T follicular helper cell (primary cell): ENCODE measurements at places on chromosomes 3 and 15.

DNA sequence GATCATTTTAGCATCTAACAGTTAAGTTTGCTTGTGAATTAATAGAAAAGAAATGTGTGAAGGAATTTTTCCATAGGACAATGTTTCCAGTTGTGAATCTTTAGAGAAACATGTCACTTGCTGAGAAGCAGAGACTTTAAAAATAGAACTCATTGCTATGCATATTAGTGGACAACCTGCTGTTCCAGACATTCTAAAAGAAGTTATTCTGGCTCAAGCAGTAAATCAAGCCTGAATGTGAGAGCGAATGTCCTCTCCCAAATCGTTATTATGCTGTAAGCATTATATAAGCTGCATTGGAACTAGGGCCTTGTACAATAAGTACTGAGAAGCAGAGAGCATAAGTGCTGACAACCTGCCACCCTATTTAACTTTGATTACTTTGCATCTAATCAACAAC, 990.9 kb downstream of the PLOD2 start:
- DNase-seq, result no peak

- no peak for DNase-seq
These were observed 1.0 kb downstream of the TAMM41 start for GRCh38 chr3:11845651-11846050.

DNA sequence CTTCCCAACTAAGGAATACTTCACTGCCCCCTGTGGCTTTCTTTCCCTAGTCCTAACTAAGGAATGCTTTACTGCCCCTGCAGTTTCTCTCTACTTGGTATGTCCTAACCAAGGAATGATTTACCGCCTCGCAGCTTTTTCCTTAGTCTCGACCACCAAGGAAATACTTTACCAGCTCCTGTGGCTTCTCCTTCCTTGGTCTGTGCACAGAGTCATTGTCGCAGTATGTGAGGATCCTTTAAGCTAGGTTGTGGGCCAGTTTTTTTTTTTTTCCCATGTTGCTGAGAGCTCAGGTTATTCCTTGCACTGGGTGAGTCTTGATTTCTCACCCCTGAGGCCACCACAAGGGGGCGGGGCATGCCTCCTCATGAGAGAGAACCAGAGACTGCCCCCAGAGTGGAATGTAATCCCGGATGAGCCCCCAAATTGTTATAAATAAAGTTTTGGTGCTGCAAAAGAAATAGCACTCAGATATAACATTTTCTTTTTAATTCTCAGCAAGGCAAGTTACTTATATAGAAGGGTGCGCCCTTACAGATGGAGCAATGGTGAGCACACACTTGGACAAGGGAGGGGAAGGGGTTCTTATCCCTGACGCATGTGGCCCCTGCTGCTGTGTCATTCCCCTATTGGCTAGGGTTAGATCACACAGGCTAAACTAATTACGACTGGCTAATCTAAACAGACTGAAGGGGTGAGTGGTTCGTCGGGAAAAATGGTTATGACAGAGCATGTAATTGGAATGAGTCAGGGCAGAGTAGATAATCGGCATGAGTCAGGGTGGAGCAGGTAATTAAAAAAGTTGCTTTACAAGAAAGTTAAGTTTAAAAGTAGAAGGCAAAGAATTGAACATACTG, 27.0 kb downstream of the NDUFB4 start:
- DNase-seq, result no peak

- DNase-seq, result no peak
These were observed 33.3 kb upstream of the TBC1D23 start for GRCh38 chr3:100227511-100227921.

GRCh38 chr3:159200176-159200575, 398.3 kb downstream of the MFSD1 start:
- no peak for DNase-seq

DNA sequence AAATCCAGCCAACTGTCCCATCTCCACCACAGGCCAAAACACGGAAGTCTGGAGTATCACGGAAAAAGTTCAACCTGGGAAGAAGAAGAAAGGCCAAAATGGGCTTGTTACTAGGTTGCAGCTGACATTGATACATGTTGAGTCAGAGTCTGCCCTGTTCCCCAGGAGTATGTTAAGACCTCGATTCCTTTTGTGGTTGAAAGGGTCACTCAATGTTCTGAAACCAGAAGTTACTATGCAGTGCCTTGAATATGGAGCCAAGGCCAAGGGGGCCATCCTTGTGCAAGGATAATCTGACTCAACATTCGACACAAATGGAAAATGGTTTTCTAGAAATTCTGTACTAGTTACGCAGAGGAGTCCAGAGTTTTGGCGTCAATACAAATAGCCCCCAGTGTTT, 104.2 kb downstream of the DGKG start:
- DNase-seq, result no peak

- DNase-seq, result no peak
These were observed 2.0 kb upstream of the MECOM start for GRCh38 chr3:169665264-169666075.
